ENCODE measurements at places on chromosomes 6 and 20.

DNA sequence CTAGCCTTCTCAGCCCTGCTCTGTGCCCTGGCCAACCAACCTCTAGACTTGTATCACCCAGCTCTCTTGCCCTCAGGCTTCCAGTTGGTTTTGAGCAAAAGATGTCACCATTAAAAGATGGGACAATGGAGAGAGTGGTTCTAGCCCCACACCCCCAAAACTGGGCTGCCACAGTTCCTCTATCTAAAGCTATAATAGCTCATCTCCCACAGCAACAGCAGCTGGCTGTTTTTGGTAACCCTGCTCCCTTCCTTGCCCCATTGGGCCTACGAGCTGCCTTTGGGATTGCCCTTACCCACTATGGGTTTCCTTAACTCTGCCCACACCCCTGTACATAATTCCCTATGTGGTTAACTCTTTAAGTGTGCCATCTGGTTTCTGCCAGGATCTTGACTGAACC lies 7.6 kb upstream of the SRSF3 start:
- DNase-seq = no peak

DNA sequence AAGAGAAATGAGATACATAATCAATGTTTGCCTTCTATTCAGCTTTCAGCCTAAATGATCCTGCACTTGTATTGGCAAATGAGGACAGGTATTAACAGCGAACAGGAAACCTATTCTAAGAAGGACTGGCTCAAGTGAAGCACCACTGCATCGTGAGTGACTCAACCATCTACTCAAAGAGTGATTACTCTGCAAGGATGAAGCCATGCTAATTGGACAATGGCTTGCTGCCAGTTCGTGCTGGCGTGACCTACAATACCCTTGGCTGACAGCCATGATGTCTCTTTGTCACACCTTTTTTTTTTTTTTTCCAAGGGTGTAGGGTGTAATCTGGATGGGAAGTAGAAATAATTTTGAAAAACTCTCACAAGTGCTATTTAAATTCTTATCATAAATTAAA lies 104.9 kb downstream of the GJA10 start:
- DNase-seq = no peak

- DNase-seq = no peak
Observed at GRCh38 chr20:35297155-35297554, 4.9 kb upstream of the FAM83C start.

GRCh38 chr6:75423386-75423785 lies 70.2 kb downstream of the FILIP1 start:
- no peak for DNase-seq

DNA sequence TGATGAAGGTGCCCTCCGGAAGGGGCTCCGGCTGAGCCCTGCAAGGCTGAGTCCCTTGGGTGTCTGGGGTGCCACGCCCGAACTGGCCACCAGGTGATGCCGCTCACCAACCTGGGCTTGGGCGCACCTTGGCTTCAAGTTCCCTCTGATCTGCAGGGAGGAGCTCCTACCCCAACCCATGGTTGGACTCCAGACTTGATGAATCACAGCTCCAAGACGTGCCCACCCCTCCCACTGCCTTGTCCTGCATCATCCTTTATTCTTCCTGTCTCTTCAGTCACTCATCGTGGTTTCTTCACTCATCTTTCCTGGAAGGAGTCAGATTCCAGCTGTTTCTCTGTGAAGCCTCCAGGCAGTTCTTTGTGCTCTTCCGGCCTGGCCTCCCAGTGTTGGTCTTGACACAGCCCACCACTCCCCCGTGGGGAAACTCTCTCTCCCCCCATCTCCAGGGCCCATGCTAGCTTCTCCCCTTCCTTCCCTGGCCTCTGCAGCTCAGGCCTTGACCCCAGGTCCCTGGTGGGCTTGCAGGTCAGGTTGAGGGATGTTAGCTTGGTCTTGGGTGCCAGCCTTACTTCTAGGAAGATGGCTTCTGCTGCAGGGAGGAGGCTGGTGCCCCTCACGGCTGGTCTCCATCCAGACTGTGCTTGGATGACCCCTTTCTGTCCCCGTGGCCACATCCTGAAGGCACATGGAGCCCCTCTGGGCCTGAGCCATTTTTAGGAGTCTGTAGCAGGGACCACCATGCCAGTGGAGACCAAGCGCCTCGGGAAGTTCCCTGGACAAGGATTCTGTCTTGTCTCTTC lies 2.6 kb upstream of the ZBP1 start:
- peak; percentile 44 for DNase-seq

GRCh38 chr6:26349964-26350857 lies 14.8 kb upstream of the BTN3A2 start:
- no peak for DNase-seq

GRCh38 chr20:46158476-46158987 lies 40.4 kb downstream of the CD40 start:
- no peak for DNase-seq

DNA sequence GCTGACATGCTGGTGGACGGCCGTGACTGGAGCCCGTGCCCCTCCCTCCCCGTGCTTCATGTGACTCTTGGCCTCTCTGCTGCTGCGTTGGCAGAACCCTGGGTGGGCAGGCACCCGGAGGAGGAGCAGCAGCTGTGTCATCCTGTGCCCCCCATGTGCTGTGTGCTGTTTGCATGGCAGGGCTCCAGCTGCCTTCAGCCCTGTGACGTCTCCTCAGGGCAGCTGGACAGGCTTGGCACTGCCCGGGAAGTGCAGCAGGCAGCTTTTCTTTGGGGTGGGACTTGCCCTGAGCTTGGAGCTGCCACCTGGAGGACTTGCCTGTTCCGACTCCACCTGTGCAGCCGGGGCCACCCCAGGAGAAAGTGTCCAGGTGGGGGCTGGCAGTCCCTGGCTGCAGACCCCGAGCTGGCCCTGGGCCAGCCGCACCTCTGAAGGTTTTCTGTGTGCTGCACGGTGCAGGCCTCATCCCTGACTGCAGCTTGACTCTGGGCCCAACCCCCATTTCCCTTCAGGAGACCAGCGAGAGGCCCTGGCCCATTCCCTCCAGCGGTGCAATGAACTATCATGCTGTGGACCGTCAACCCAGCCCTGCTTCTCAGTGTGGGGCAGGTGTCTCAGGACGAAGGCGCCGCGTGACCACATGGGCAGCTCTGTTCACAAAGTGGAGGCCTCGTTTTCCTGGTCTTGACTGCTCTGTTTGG lies 8.1 kb downstream of the NPBWR2 start:
- no peak for DNase-seq

DNA sequence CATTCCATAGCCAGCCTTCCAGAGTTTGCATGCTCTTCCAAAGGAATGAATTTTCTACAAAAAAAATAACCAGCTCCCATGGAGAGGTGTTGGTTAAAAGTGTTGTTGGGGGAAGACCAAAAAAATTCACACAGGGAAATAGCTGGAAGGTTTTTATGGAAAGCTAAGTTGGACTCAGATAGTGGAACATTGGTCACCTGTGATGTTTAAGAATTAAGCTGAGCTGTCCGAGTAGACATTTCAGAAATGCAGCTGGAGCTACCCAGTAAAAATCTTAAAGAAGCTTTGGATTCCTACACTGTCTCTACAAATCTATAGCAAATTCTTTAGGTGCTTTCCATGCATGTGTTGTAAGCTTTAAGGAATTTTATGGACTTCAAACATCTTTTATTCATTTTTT lies 155.5 kb downstream of the THBS2 start:
- no peak for DNase-seq

DNA sequence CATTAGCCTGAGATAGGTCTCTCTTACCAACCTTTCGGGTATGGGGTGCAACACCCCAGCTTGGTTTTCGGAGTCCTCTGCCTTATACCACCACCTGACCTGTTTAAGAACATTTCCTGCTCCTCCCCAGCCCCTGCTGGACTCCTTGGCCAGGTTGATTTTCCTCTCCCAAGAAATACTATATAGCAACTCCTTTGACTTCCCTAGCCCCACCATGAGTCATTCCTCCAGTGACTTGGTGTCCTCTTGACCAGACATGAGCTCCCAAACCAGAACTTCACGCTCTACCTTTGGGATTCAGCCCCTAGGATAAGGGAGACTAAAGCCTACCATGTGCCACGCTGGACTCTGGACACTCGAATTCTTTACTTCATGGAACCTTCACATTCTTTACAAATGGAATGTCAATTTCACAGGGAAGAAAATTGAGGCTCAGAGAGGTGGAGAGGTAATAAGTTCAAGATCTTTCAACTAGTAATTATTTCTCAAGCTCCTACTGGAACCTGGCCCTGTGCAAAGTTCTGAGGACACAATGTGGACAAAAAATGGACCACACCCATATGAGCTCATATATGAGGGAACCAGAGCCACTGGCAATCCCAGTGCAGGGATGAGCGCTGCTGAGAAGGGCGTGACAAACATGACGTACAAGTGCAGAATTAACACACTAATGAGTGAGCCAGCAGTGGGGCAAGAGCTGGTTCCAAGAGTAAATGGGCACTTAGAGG lies 48.2 kb downstream of the SIRPA start:
- DNase-seq = no peak

GRCh38 chr6:5706124-5707033 lies 300.3 kb downstream of the NRN1 start:
- DNase-seq = no peak

GRCh38 chr20:56927127-56927526 lies 298.0 kb downstream of the TFAP2C start:
- DNase-seq = no peak

GRCh38 chr6:99867026-99867425 lies 127.0 kb downstream of the MCHR2 start:
- DNase-seq = no peak

DNA sequence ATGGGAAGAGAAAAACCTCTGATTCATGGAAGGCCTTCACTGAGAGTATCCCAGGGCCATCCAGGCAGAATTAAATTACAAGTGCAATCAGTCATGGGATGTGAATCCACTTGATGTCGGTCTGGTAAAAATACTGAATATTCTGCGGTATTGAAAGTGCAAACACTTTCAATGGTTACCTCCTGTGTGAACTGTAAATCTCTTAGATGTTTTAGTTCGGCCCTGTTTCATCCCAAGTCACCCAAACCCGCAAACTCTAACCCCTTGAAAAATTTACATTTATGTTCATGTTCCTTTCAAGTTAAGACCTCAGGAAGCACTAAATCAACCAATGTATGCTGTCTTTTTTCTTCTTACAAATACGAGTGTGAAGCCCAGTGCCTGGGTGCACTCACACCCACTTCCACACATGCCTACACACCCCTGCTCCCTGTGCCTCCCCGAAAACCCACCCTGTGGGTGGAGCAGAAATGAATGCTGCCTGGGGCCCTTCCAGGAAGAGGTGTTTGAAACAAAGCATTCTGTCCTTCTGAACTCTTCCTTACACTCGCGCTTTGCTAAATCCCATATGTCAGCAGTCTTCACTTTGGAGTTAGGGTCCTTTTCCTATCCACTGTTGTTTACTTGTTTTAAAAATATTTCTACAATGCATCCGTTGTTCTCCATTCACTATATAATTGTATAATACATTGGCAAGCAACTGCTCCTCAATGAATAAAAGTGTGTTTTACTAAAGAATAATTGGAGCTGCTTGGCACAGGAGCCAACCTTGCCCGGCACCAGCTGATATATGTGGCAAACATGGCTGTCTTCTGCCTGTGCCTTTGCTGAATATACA lies 62.7 kb downstream of the FYN start:
- no peak for DNase-seq

DNA sequence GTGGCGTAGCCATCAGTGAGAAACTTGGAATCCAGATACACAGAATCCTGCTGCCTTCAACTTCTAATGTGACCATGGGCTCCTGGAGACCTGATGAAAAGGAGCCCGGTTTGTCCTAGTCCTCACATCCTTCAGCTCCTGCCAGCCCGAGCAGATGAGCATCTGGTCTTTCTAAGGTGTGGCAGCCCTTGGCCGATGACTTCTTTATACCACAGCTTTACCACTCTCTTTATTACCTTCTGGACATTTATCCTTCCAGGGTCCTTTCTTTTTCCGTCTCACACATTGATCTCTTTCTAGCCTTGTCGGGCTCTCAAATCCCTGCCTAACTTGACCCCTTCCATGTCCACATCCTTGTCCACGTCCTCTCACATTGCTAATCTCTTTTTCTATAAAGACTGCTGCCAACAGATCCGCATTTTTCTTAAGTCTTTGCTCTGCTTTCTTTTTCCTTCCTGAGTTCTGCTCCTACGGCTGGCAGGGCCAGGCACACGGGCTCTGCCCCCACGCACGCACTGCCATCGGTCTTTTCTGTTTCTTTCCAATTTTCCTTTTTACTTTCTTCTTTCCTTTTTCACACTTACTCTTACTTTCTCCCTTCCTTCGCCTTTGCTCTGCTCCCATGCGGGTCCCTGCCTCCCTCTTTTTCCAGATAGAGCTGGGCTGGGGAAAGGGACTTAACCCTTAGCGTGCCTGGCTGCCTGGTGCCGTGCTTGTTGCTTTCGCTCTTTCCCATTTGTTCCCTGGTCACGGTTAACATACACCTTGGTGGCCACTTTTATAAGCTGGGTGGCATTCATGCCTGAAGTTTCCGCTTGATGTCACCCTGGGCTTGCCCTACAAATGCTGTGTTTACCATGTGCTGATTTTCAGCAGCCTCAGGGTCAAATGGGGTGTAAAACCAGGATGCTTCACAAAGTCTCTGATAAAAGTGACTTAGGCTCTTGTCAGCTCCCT lies 9.4 kb upstream of the GMPR start:
- no peak for DNase-seq

DNA sequence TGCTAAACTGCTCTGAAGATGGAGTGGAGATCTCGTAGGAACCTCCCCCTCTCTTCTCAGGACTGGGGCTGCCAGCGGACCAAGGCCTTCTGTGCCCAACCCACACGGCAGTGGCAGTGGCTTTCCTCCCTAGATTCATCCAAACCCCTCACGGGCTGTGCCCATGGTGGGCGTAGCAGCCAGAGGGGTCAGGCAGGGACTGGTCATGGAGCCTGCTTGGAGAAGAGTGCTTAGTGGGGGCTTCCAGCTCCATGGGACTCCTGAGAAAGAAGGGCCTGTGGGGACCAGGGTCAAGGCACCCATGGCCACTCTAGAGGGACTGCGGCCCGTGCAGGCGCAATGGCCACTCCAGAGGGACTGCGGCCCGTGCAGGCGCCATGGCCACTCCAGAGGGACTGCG lies 86.6 kb downstream of the TAF4 start:
- DNase-seq = no peak

GRCh38 chr6:151392427-151392826 lies 1.1 kb upstream of the ZBTB2 start:
- no peak for DNase-seq

- no peak for DNase-seq
Observed at GRCh38 chr6:104046426-104046825, 813.3 kb downstream of the HACE1 start.

DNA sequence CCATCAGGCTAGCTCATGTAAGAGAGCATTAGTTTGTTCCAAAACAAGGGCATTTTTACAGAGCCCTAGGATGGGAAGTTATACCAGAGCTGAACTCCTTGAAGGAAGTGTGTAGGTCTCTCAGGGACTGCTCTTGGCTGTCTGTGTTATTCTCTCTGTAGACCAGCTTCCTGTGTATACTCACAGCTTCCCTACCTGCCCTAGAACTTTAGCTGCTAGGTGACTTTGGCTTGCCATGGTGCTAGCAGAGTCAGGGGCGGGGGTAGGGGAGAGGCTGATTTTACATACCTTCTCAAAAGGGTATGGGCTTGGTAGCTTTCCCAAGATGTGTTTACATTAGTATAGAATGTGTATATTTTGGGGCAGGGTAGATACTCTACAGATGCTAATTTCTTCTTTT lies 17.4 kb downstream of the MAPRE1 start:
- no peak for DNase-seq

GRCh38 chr20:42531508-42531961 lies 658.2 kb downstream of the PTPRT start:
- no peak for DNase-seq

GRCh38 chr6:150289454-150290071 lies 79.2 kb upstream of the IYD start:
- DNase-seq = no peak

- DNase-seq = no peak
Observed at GRCh38 chr20:47546184-47547033, 44.7 kb downstream of the NCOA3 start.

Measured in activated CD4-positive, alpha-beta T cell treated with anti-CD3 and anti-CD28 coated beads for 24 hours (primary cell).